Pulmonary artery endothelial cell (primary cell): ENCODE measurements at places on chromosomes 6 and 20.

GRCh38 chr6:33798343-33798848 lies 5.4 kb downstream of the MLN start:
- DNase-seq: no peak

DNA sequence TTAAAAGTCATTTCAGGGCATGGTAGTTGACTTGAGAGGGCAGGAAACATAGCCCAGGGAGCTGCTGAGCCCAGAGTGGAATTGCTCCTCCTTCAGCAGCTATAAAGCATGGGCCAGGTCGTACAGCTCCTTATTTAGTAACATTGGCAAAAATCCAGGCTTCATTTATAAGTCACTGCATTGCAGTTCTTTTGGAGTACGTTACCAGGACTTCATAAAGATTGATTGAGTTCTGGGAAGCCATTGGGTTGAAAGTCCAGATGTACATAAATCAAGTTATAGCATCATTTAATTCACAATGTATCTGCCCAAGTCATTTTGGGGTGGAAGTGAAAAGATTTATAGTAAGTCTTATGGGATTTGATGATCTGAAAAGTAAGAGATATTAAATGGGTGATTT lies 53.0 kb upstream of the ANKEF1 start:
- DNase-seq: no peak

- DNase-seq: peak; percentile 7
Measured at GRCh38 chr6:39088331-39088730, 26.7 kb downstream of the SAYSD1 start.

GRCh38 chr6:159646733-159647132 lies 46.3 kb downstream of the SOD2 start:
- DNase-seq: no peak

DNA sequence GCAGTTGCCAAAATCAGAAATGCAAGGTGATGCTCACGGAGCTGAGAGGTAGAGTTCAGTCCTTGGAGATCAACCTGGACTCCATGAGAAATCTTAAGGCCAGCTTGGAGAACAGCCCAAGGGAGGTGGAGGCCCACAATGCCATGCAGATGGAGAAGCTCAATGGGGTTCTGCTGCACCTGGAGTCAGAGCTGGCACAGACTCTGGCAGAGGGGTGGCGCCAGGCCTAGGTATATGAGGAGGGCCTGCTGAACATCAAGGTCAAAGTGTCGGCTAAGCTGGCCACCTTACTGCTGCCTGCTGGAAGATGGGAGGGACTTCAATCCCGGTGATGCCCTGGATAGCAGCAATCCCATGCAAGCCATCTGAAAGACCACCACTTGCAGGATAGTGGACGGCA lies 23.9 kb upstream of the FUT9 start:
- no peak for DNase-seq

- no peak for DNase-seq
Measured at GRCh38 chr6:111987295-111987694, 66.6 kb upstream of the CCN6 start.

DNA sequence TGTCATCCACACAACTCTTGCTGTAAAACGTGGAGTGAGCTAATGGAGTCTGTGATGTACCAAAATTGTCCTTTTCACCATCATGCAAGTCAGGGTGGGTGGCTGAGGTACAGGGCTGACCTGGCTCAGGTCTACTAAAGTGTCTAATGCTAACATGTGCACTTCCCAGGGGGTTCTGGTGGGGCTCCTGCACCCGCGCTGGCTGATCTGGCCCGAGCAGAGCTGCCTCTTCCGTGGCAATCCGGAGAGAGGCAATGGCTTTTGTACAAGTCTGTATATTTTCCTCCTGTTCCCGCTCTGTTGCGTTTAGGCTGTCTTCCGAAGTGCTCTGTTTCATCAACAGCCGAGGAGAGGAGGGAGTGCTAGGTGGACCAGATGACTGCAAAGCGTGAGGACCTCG lies 191.8 kb downstream of the HIVEP2 start:
- DNase-seq: no peak

- no peak for DNase-seq
Measured at GRCh38 chr6:138486249-138487101, 12.8 kb downstream of the NHSL1 start.

GRCh38 chr6:16781348-16782169 lies 20.3 kb upstream of the ATXN1 start:
- no peak for DNase-seq

DNA sequence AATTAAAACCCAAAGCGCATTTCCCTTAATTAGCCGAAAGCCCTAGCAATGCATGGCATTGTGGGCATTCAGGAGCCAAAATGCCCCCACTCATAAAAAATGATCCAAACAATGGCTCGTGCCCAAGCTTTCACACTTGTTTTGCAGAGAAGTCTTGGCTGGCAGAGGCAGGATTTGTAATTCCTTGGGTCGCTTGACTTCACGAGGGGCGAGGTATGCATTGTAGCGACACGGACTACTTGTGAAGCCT lies 613 bp upstream of the SASH1 start:
- DNase-seq: no peak

GRCh38 chr6:39952167-39952566 lies 17.9 kb upstream of the MOCS1 start:
- no peak for DNase-seq

- no peak for DNase-seq
Measured at GRCh38 chr20:63915471-63915870, 20.5 kb downstream of the DNAJC5 start.

DNA sequence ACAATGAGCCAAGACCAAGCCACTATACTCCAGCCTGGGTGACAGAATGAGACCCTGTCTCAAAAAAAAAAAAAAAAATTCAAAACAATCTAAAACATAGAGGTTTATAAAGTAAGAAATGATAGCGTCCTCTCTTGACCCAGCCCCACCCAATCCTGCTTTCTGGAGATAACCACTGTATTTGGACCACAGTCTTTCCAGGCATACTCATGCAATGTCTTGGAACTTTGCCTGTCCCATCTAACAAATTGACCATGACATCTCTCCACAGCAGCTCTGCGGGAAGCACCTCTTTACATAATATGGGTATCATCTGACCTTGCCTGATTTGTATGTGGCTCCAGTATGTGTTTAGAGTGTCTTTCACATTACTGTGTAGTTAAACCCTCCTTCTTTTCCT lies 9.1 kb upstream of the SHLD1 start:
- DNase-seq: no peak
